Esophagus mucosa (tissue), 1 donor: ENCODE measurements at places on chromosomes 16 and 17. TPM values are rescaled to one million over a fixed set of nuclear protein-coding genes. Genes with fewer than 3 reads are reported as not detected.
A peak's percentile ranks its signal among the peaks of the same experiment; 100 is the strongest.

- no peak for ATAC-seq
Observed at GRCh38 chr17:42484304-42484703, 25.6 kb downstream of the ATP6V0A1 start.

Gene XAF1
- total RNA-seq: 13.0 TPM

Gene MYO15A
- 0.44 TPM for total RNA-seq

Gene PDILT
- not detected for total RNA-seq

Gene C16orf96
- 0.04 TPM for total RNA-seq

Gene ZNF469
- 0.24 TPM for total RNA-seq

- ATAC-seq: no peak
Observed at GRCh38 chr16:85399583-85400284, 213.4 kb upstream of the GSE1 start.

GRCh38 chr17:74754832-74755231 lies 6.4 kb downstream of the NHERF1 start:
- ATAC-seq: no peak

GRCh38 chr17:63039342-63039741 lies 73.3 kb downstream of the TANC2 start:
- ATAC-seq: no peak

GRCh38 chr16:63145411-63145810 lies 1109.2 kb upstream of the CDH8 start:
- no peak for ATAC-seq

DNA sequence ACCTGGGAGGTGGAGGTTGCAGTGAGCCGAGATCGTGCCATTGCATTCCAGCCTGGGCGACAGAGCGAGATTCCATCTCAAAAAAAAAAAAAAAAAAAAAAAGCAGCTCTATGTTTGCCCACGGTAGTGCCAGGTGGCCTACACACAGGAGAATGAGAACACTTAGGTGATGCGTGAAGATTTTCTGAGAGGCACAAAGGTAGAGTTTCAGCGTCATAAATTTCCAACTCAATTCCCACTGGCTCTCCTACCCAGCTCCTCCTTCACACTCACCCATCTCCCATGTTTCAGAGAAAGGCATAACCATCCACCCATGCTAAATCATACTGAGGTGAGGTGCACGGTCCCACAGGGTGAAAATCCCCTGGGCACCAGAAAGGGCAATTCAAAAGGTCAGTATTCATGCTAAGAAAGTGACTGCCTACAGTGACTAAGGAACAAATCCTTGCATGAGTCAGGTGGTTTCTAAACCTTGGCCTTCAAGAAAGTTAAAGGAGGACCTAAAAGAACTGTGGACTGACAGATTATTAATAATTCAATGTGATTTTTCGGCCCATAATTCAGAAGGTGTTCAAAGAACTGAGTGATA lies 4.8 kb downstream of the DCAKD start:
- no peak for ATAC-seq

Gene VAT1L
- 0.08 TPM for total RNA-seq

DNA sequence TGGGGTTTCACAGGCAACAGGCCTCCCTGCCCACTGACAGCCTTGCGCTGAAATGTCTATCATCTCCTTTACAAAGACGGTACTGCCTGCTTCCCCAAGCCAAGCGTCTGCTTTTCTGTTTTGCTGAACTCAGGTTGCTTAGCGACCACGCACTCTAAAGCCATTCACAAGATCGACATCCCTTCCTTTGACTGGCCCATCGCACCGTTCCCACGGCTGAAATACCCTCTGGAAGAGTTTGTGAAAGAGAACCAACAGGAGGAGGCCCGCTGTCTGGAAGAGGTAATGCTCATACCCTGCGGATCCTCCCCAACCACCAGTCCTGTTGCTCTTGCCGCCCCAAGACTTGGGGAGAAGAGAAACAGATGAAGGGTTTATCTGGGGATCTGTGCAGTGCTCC lies 28.7 kb downstream of the TMEM186 start:
- ATAC-seq: no peak

Gene SLC9A5
- 0.08 TPM for total RNA-seq

DNA sequence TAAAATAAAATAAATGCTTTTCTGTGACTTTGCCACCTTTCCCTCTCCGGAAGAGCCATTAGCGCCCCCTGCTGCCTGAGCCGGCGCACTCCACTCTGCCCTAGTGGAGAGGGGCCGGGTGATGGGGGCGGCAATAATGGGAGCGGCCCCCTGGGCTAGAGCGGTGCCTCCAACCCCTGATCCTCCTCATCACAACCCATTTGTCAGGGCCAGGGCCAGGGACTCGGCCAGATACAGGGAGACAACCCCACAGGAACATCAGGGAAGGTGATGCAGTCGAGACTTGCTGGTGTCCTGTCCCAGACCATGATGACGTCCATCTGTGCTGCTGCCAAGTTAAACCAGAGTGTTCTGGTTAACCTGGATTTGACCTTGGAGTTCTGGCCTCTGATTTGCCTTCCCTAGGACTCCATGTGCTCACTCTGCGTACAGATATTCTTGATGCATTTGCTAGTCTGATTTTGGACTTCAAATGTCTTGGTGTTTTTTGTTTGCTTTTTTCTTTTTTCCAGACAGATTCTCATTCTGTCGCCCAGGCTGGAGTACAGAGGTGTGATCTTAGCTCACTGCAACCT lies 46.1 kb upstream of the BPTF start:
- peak; percentile 60 for ATAC-seq

- peak; percentile 25 for ATAC-seq
Observed at GRCh38 chr17:47324224-47325020, 667 bp downstream of the EFCAB13 start.
